NCI-H345 (cell line): ENCODE measurements at places on chromosomes 13 and 19.

- no peak for DNase-seq
Observed at GRCh38 chr13:74920920-74921319, 561.0 kb downstream of the TBC1D4 start.

DNA sequence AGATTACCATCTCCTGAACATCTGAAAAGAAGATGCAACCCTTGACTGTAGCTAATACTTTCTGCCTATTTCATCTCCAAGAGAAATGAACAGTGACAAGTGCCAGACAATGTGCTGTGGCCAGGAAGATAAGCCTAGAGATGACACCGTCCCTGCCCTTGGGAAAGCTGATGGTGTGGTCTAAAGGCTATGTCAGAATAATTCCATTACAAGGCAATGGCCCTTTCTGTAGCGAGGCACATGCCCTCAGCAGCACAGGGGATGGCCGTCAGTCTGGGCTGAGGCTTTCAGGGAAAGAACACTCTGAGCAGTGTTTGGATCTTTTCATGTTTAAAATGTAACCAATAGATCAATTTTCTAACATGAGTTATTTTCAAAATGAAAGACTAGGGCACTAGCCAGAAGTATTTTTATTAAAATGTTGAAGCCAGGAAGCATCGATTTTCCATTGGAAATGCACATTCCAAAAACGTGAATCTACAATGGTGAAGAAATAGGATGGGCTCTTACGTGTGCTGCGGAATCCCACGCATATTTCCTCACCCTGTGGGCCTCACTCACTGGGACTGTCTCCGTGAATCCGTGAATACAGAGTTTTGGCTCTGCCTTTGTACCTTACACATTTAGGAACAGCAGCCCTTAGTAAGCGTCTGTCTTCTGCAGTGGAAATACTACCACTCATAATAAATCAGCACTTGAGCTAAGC lies 22.0 kb downstream of the COL4A1 start:
- DNase-seq = no peak

GRCh38 chr13:57450356-57450755 lies 181.2 kb upstream of the PCDH17 start:
- DNase-seq = no peak

GRCh38 chr19:15015946-15016542 lies 33.2 kb upstream of the CASP14 start:
- DNase-seq = no peak

DNA sequence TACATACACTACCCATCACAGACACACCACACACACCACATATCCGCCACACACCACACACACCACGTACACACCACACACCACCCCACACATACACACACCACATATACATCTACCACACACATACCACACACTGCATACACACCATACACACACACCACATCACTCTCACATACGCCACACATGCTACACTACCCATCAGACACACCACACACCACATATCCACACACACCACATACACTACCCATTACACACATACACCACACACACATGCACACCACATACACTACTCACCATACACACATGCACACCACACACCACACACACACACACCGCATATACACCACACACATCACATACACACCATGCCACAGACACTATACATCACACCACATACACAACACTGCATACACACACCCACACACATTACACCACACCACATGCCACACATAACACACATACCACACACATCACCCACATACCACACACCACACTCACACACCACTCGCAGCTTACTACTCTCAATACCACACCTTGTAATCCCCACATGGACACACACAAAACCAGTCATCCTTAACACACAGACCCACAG lies 9.5 kb downstream of the ERFL start:
- no peak for DNase-seq

- DNase-seq = no peak
Observed at GRCh38 chr19:50383001-50383851, 921 bp upstream of the POLD1 start.

GRCh38 chr13:91406619-91407018 lies 8.2 kb downstream of the GPC5 start:
- peak; percentile 83 for DNase-seq

- peak; percentile 62 for DNase-seq
Observed at GRCh38 chr13:103451656-103452055, 385.4 kb upstream of the SLC10A2 start.

- no peak for DNase-seq
Observed at GRCh38 chr13:75302071-75302698, 179.8 kb downstream of the TBC1D4 start.

GRCh38 chr19:7685546-7686445 lies 5.2 kb downstream of the TRAPPC5 start:
- DNase-seq = no peak

DNA sequence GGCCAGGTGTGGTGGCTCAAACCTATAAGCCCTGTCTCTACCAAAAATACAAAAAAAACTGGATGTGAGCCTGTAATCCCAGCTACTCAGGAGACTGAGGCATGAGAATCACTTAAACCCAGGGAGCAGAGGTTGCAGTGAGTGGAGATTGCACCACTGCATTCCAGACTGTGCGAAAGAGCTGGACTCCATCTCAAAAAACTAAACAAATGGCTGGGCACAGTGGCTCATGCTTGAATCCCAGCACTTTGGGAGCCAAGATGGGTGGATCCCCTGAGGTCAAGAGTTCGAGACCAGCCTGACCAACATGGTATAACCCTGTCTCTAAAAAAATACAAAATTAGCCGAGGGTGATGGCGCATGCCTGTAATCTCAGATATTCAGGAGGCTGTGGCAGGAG lies 34.9 kb upstream of the ZNF83 start:
- DNase-seq = no peak

DNA sequence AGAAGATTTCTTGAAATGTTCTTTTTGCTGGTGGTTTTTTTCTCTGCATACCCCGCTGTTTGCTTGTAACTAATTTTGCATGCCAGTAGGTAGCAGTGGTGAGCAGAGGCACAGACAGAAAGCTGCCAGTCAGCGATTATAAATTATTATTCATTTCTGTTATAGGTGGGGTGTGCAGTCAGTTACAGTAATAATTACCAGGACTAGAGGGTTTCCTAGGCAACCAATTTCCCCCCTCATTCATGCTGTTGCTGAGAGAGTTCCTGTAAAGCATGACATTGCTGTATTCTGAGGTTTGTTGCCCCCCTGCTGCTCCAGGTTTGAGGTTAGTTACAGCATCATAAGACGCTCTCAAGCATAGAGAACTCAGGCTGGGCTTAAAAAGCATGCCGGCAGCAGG lies 104.5 kb downstream of the URI1 start:
- no peak for DNase-seq

GRCh38 chr13:45004096-45004495 lies 14.8 kb downstream of the GPALPP1 start:
- no peak for DNase-seq

GRCh38 chr19:47663435-47663910 lies 49.7 kb upstream of the EHD2 start:
- DNase-seq = no peak

DNA sequence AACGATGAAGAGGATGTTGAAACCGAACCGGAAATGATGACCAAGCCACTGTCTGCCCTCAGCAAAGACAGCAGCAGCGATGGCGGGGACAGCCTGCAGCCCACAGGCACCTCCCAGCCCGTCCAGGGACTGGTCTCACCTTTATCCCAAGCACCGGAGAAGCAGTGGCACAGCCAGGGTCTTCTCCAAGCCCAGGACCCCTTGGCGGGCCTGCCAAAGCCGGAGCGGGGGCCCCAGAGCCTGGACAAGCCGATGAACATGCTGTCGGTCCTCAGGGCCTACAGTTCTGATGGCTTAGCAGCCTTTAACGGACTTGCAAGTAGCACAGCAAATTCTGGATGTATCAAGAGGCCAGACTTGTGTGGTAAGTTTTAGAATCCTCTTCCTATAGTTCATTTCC lies 177.0 kb downstream of the ZNF536 start:
- DNase-seq = no peak

GRCh38 chr19:15779756-15780476 lies 7.5 kb upstream of the OR10H5 start:
- no peak for DNase-seq

- DNase-seq = no peak
Observed at GRCh38 chr19:19031891-19032290, 1.4 kb downstream of the SUGP2 start.

GRCh38 chr19:20351244-20351643 lies 184.2 kb downstream of the ZNF486 start:
- no peak for DNase-seq

GRCh38 chr19:6065685-6066374 lies 44.5 kb downstream of the RFX2 start:
- peak; percentile 82 for DNase-seq

- no peak for DNase-seq
Observed at GRCh38 chr19:13908674-13909073, 2.7 kb downstream of the CC2D1A start.

DNA sequence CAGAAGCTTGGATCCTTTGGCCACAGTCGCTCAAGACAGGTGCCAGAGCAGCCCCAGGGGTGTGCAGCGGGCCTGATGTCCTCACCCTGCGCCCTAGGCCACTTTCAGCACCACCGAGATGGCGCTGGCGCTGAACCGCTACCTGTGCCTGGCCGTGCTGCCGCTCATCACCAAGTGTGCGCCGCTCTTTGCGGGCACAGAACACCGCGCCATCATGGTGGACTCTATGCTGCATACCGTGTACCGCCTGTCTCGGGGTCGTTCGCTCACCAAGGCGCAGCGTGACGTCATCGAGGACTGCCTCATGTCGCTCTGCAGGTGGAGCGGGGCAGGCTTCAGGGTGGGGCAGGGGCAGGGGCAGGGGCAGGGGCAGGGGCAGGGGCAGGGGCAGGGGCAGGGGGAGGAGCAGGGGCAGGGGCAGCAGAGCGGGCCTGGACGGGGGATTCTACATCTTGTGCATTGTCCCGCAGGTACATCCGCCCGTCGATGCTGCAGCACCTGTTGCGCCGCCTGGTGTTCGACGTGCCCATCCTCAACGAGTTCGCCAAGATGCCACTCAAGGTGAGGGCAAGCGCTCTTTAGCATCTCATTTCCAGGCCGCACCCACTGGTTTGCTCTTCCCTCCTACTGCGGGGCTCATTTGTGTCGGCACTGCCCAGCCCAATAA lies 69.1 kb downstream of the RYR1 start:
- DNase-seq = no peak

- DNase-seq = no peak
Observed at GRCh38 chr19:14048443-14049153, 13.3 kb downstream of the PALM3 start.

GRCh38 chr19:41551212-41551610 lies 24.8 kb upstream of the CEACAM21 start:
- DNase-seq = no peak

- DNase-seq = no peak
Observed at GRCh38 chr13:35723053-35723461, 246.6 kb upstream of the MAB21L1 start.

GRCh38 chr19:22735911-22736645 lies 47.9 kb downstream of the ZNF99 start:
- DNase-seq = no peak

DNA sequence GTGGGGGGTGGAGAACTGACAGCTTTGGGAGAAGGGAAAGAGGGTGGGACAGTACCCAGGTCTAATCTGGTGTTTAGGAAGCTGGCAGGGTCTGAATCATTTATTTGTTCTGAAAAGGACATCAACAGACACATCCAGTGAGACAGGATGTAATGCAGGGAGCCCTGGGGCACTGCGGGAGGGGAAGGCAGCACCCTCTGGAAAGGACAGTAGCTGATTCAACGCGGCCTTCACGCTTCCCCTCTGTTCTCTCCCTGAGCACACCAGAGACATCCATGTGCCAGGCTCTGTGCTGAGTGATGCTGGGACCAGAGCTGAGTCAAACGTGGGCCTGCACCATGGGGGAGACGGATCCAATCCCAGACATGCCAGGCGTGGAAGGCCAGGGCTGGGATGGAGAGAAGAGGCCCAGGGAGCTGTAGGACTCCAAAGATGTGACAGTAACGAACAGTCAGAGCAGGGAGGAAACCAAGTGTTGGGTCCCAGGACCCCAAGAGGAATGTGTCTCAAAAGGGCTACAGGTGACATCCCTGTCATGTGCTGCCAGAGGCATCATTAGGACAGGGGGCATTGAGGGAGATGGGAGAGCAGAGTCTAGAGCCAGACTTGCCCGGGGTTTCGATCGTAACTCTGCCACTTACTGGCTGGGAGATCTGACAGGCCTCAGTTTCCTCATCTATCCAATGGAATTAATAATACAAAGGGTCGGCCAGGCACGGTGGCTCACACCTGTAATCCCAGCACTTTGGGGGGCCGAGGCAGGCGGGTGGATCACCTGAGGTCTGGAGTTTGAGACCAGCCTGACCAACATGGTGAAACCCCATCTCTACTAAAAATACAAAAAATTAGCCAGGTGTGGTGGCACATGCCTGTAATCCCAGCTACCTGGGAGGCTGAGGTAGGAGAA lies 1.7 kb downstream of the ETFB start:
- no peak for DNase-seq

DNA sequence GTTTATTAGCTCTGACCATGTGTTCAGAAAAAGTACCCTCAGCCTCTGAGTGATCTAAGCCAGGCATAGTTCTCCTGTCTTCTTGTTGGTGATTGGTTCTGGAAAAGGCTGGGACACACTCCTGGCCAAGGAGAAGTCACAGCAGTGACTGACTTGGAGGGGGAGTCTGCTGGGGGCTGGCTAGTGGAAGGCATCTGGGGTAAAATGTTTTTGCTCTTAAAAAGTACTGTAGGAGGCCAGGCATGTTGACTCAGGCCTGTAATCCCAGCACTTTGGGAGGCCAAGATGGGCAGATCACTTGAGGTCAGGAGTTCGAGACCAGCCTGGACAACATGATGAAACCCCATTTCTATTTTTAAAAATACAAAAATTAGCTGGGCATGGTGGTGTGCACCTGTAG lies 21.7 kb downstream of the FAM187B start:
- DNase-seq = no peak

GRCh38 chr13:80274643-80275042 lies 66.3 kb downstream of the SPRY2 start:
- DNase-seq = no peak

- DNase-seq = no peak
Observed at GRCh38 chr19:16834747-16835146, 5.5 kb downstream of the SIN3B start.

GRCh38 chr19:18131841-18132596 lies 20.9 kb upstream of the PIK3R2 start:
- DNase-seq = no peak

DNA sequence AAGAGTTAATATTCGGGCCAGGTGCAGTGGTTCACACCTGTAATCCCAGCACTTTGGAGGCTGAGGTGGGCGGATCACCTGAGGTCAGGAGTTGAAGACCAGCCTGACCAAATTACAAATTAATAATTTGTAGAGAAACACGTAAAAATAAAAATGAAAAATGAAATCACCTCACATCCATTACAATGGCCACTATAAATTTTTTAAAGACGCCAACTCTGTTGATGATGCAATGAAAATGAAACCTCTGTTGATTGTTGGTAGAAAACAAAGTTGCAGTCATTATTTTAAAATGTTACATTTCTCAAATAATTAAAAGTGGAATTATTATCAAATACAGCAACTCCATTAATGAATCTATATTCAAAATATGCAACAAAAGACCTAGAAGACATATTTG lies 26.8 kb downstream of the ZNF100 start:
- no peak for DNase-seq

GRCh38 chr13:21256351-21256761 lies 79.9 kb downstream of the MRPL57 start:
- peak; percentile 17 for DNase-seq
